Activated CD8-positive, alpha-beta T cell treated with anti-CD3 and anti-CD28 coated beads, Interleukin-2, amount 10 ng/mL, durations not matched to agents 7 days and 5 days (primary cell): ENCODE measurements at places on chromosomes 12 and 14. TPM values are rescaled to one million over a fixed set of nuclear protein-coding genes. Genes with fewer than 3 reads are reported as not detected.

Gene PLEKHD1
- 0.13 TPM for total RNA-seq

Gene GDF3
- total RNA-seq, result not detected

Gene HOXC13
- not detected for total RNA-seq

Gene CDH24
- 1.6 TPM for total RNA-seq

Gene CD27
- total RNA-seq, result 131 TPM

Gene STAT6
- total RNA-seq, result 189 TPM

Gene LRR1
- total RNA-seq, result 65.0 TPM

Gene TEX52
- total RNA-seq, result 0.40 TPM

Gene LRRC23
- total RNA-seq, result 8.6 TPM

Gene SLC41A2
- 2.9 TPM for total RNA-seq

Gene GLI1
- 1.9 TPM for total RNA-seq

Gene CEBPE
- total RNA-seq, result 0.50 TPM

Gene KRT6A
- not detected for total RNA-seq

Gene TAS2R14
- 2.4 TPM for total RNA-seq
